ENCODE measurements at places on chromosomes 2 and 18. TPM values are rescaled to one million over a fixed set of nuclear protein-coding genes. Genes with fewer than 3 reads are reported as not detected.

BMP10 gene
- 1.1 TPM for polyA plus RNA-seq

MDH1 gene
- polyA plus RNA-seq, result 283 TPM

RND3 gene
- 0.23 TPM for polyA plus RNA-seq

DLX1 gene
- 26.2 TPM for polyA plus RNA-seq

GREB1 gene
- 0.58 TPM for polyA plus RNA-seq

PRKD3 gene
- 12.3 TPM for polyA plus RNA-seq

ABCG8 gene
- polyA plus RNA-seq, result not detected

HES6 gene
- 131 TPM for polyA plus RNA-seq

POTEI gene
- polyA plus RNA-seq, result 1.3 TPM

GPR45 gene
- not detected for polyA plus RNA-seq

SLC19A3 gene
- polyA plus RNA-seq, result not detected

SLC35F6 gene
- 20.9 TPM for polyA plus RNA-seq

PLEK gene
- polyA plus RNA-seq, result 0.11 TPM

SLC4A3 gene
- 0.11 TPM for polyA plus RNA-seq

TRIM43 gene
- not detected for polyA plus RNA-seq

KCNS3 gene
- 0.20 TPM for polyA plus RNA-seq

MEP1B gene
- not detected for polyA plus RNA-seq

UGT1A3 gene
- polyA plus RNA-seq, result not detected

ANO7 gene
- 2.9 TPM for polyA plus RNA-seq

CPLX4 gene
- not detected for polyA plus RNA-seq

KCNG3 gene
- not detected for polyA plus RNA-seq

IL36A gene
- not detected for polyA plus RNA-seq

RIT2 gene
- polyA plus RNA-seq, result not detected

KATNAL2 gene
- 0.48 TPM for polyA plus RNA-seq

ALLC gene
- polyA plus RNA-seq, result not detected

QPCT gene
- polyA plus RNA-seq, result not detected

GYPC gene
- polyA plus RNA-seq, result 299 TPM

DYSF gene
- 0.23 TPM for polyA plus RNA-seq

Data from K562 (cell line).